Right ventricle myocardium inferior (tissue), 1 donor: ENCODE measurements at places on chromosomes 2 and 18.

DNA sequence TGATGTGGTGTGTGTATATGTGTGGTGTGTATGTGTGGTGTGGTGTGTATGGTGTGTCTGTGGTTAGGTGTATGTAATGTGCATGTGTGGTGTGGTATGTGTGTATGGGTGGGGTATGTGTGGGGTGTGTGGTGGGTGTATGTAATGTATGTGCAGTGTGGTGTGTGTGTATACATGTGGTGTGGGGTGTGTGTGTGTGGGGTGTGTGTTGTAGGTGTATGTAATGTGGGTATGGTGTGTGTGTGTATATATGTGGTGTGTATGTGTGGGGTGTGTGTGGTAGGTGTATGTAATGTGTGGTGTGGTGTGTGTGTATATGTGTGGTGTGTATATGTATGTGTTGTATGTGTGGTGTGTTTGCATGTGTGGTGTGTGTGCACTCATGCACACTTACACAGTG, 84.8 kb upstream of the ID2 start:
- DNase-seq = no peak

DNA sequence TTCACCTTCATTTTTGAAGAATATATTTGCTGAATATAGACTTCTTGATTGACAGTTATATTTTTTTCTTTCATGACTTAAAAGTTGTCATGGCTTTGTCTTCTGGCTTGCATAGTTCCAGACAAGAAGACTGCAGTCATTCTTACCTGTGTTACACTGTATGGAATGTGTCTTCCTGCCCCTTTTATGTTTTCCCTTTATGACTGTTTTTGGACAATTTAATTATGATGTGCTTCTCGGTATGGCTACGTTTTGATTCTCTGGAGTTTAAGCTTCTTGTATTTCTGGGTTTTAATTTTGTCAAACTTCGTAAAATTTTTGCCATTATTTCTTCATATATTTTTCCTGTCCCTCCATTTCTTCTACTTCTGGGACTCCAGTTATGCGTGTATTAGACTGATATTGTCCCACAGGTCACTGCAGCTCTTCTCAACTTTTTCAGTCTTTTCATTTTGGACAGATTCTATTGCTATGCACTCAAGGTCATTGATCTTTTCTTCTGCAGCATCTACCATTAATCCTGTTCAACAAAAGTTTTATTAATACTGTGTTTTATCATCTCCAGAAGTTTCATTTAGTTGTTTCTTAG, 17.1 kb downstream of the MTERF4 start:
- DNase-seq = no peak

DNA sequence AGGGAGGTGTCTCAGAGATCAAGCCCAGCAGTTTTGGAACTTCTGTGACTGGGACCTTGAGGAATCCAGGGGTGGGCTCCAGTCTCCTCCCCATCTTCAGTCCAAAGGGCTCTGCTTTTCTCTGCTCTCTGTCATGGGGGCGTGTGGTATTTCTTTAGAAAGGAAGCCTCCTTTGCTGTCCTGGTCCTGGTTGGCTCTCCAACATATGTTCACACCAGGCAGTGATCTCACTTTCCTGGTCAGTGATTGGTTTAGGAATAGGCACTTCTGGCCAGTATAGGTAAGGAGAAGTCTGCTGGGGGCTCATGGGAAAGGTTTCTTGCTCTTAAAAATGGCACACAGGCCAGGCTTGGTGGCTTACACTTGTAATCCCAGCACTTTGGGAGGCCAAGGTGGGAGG, 115.5 kb upstream of the HAAO start:
- no peak for DNase-seq

DNA sequence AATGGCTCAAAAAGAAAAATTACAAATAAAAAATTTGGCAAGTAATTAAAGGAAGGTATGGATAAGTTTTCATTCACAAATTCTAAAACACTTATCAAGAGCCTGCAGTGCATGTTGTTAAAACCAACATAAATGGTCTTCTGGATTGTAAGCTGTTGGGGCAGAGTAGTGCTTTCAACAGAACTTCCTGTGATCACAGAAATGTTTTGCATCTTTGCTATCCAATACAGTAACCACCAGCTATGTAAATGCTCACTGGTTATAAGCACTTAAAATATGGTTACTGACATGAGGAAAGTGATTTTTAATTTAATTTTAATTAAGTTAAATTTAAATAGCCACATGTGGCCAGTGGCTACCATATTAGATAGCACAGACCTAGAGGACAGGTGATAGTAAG, 133.1 kb downstream of the NBAS start:
- no peak for DNase-seq
